ENCODE measurements at places on chromosomes 6 and 20. TPM values are rescaled to one million over a fixed set of nuclear protein-coding genes. Genes with fewer than 3 reads are reported as not detected.

Gene CCN6
- total RNA-seq: not detected

Gene SGK2
- total RNA-seq: not detected

Gene FAM229B
- 22.5 TPM for total RNA-seq

Gene ANKRD66
- 0.16 TPM for total RNA-seq

Gene SLC4A11
- not detected for total RNA-seq

Gene STMND1
- total RNA-seq: not detected

Gene CHMP4B
- 26.4 TPM for total RNA-seq

Gene TRIM27
- total RNA-seq: 65.2 TPM

Gene TAGAP
- total RNA-seq: 1.4 TPM

Gene ULBP1
- total RNA-seq: 3.9 TPM

Gene GTSF1L
- not detected for total RNA-seq

Gene RNF144B
- total RNA-seq: 3.1 TPM

Gene GGTLC1
- total RNA-seq: not detected

Gene RAET1G
- total RNA-seq: not detected

Gene XKR7
- total RNA-seq: 12.6 TPM

Gene SLC22A16
- 0.31 TPM for total RNA-seq

Gene BNIP5
- total RNA-seq: not detected

Gene IPCEF1
- 29.5 TPM for total RNA-seq

Gene CLIC5
- total RNA-seq: 0.47 TPM

Gene RNF182
- 73.6 TPM for total RNA-seq

Gene HLA-DPA1
- 1.4 TPM for total RNA-seq

Gene GHRH
- not detected for total RNA-seq

Gene PRL
- not detected for total RNA-seq

Gene ALDH5A1
- total RNA-seq: 12.2 TPM

Gene SLC17A3
- not detected for total RNA-seq

Gene ZC3H12D
- total RNA-seq: 1.1 TPM

Gene MUCL3
- not detected for total RNA-seq

Gene TP53INP2
- 3.9 TPM for total RNA-seq

Gene FAM184A
- total RNA-seq: 37.3 TPM

Gene TRAPPC3L
- total RNA-seq: not detected

Gene FGD2
- total RNA-seq: 2.0 TPM

Gene RIN2
- total RNA-seq: 20.0 TPM

Gene SLC35F1
- total RNA-seq: 112 TPM

Gene RANBP9
- 90.5 TPM for total RNA-seq

Gene MAS1
- not detected for total RNA-seq

Gene NR2E1
- total RNA-seq: 9.8 TPM

Gene PLG
- total RNA-seq: 0.62 TPM

Gene AVP
- total RNA-seq: not detected
